ENCODE measurements at places on chromosomes 3 and 15.

DNA sequence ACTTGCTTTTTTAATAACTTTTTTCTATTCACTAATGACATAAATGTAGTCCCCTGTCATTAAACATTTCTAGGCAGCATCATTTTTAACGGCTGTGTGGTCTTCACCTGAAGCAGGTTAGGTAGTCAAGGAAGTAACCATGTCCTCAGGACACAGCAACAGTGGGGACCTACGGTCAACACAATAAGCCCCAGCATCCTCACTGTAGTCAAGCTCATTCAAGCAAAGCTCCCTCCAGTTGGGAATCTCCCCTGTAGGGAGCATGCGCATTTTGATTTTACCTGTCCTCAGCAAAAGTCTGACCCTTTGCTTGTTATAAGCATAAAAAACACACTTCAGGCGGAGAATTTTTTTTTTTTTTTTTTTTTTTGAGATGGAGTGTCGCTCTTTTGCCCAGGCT, 151.4 kb downstream of the SHQ1 start:
- DNase-seq, result no peak

DNA sequence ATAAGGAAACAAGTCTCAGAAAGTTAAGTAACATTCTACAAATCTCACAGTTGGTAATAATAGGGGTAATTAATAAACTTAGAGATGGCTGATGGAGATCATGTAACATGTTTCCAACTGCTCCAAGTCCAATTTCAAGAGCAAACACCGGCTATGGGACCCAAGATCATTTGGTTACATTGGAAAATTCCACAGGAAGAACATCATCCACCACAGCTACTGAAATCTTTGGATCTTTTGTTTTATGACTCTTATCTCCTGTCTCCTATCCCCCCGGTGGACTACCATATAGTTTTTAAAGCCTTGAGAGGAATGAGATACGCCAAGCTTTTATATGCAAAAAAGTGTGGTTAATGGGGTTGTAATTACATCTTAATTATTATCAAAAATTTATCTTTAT, 216.1 kb downstream of the WNT5A start:
- DNase-seq, result no peak

DNA sequence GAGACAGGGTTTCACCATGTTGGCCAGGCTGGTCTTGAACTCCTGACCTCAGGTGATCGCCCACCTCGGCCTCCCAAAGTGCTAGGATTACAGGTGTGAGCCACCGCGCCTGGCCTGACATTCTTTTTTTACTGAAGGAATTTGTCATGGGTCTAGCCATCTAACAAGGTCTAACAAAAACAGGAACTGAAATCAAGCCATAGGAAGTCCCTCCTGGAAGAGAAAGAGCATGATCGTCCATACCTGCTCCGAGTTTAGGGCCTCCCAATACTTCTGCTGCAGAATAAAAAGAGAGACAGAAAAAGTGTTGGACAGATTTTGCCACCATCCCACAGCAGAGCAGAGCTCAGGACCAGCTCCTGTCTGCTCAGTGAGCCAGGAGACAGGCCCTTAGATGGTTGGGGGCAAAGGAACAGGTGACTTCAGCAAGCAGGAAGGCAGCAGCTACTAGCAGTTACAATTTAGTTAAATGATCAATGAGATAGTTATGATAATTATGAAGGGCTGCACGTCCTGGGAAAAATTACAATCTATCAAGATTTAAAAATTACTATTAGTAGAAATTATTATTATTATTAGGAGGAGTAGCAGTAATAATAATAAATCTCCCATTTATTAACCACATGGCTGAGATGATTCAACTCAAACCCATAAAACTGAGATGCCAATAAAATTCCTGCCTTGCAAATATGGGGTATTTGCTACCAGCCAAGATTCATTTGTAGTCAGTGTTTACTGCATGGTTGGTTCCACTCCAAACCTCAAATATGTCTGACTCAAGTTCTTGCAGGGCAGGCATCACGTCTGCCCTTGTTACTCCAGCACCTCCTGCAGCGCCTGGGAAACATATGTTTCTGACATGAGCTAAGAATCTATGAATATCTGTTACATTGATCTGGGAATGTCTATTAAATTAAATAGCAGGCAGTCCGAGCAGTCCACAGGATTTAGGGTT, 40.1 kb downstream of the TMEM44 start:
- peak; percentile 93 for DNase-seq

- no peak for DNase-seq
Observed at GRCh38 chr3:4736284-4736861, 242.9 kb upstream of the BHLHE40 start.

GRCh38 chr3:134611516-134611915, 39.3 kb downstream of the KY start:
- DNase-seq, result no peak

DNA sequence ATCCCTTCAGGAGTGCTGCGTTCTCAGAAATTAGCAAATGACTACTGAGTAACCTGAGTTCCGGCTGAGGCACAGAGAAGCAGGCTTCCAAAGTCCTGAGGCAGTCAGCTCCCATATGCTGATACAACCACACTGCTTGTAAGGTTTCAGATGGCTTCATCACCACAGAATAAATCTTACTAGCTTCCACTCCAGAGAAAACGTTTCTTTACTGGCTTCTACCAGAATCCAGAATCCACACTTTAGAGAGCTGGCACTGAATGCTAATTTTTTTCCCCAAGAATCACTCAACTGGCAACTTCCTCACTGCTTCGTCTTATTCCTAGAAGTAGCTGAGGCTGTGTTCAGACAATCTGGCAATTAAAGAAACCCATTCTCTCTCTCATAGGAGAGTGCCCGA, 21.4 kb downstream of the TAMM41 start:
- peak; percentile 20 for DNase-seq

- no peak for DNase-seq
Observed at GRCh38 chr3:31581660-31582059, 48.9 kb downstream of the STT3B start.

DNA sequence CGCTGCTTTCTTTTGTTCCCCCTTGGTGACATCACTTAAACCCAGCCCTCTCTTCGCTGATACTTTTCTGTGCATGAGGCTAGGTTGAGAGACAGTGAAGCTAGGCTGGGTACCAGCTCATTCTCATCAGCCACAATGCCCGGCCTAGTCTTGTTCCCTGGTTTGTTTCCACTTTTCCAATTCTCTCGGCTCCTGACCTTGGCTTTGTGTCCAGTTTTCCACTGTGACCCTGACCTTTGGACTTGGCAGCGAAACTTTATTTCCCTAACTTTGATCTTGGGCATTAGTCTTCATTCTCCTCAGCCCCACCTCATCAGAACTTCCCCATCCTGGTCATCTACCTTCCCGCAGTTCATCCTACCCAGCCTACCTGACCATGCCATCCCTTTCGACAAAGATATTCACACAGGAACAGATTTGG, 908 bp upstream of the ADPGK start:
- no peak for DNase-seq

GRCh38 chr15:101213147-101213546, 38.7 kb downstream of the CHSY1 start:
- no peak for DNase-seq

GRCh38 chr3:177109688-177110330, 87.5 kb downstream of the TBL1XR1 start:
- DNase-seq, result no peak

GRCh38 chr3:88189361-88189810, 39.6 kb downstream of the C3orf38 start:
- no peak for DNase-seq

- DNase-seq, result no peak
Observed at GRCh38 chr15:65311760-65312159, 7.3 kb downstream of the RNU5B-1 start.

DNA sequence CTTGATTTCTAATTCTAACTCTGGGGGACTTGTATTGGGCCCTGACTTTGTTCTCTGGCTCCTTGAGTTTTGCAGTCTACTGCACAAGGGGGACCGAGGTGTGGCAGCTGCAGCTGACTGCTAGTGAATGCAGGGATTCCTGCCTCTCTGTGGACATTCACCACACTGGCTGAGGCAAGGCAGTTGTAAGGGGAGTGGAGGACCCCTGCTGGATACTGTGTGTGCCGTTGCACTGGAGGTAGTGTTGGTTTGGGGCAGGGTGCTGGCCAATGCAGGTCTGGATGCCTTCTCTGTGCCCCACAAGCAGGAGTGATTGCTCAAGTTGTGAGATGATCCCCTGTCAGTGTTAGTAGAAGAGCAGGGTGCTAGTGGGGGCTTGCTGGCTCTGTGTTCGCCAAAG, 626.1 kb downstream of the SQOR start:
- DNase-seq, result no peak

- DNase-seq, result peak; percentile 95
Observed at GRCh38 chr3:4466741-4467521, at the start of gene SUMF1. TSS of gene SUMF1 (minus strand) at chr3:4467269. CDS start at chr3:4467245, 24 bp downstream.

DNA sequence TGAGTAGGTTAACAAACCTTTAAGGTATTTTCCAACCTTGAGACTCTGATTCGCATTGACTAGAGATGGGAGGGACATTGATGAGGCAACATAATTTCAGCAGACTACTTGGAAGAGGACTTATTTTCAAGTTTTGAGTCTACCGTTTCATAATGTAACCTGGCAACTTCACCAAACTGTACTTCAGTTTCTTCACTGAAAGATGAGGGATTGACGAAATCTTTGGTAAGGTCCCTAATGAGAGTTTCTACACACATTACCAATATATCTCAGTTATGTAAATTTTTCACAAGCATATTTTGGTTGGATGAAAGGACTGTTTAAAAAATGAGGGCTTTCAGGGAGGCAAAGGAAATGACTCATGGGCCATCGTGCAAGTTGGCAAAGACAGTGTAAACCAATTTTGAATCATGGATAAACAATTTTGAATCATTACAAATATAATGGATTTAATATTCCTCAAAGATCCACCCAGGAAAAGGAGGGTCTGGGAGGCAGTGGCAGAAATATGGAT, 28.7 kb upstream of the SEMA6D start:
- peak; percentile 10 for DNase-seq

GRCh38 chr3:126478581-126479310, 3.1 kb upstream of the ZXDC start:
- no peak for DNase-seq

DNA sequence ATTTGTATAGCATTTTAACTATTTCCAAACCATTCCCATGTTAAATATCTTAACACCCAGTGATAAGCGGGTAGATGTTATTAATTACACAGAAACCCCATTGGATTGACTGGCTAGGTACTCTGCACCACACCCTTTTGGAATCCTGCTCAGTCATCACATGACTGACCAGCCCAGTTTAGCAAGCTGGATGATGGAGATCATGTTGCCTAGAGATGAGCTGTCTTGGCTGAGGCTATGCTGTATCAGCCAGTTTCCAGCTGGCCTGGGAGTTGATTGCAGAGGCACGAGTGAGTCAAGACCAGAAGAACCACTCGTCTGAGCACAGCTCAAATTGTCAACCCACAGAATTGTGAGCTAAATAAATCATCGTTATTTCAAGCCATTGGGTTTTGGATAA, 124.6 kb downstream of the ZNF621 start:
- DNase-seq, result no peak

- no peak for DNase-seq
Observed at GRCh38 chr3:39349080-39349479, 19.6 kb downstream of the CCR8 start.

GRCh38 chr3:160312014-160312624, 86.9 kb downstream of the C3orf80 start:
- DNase-seq, result no peak

DNA sequence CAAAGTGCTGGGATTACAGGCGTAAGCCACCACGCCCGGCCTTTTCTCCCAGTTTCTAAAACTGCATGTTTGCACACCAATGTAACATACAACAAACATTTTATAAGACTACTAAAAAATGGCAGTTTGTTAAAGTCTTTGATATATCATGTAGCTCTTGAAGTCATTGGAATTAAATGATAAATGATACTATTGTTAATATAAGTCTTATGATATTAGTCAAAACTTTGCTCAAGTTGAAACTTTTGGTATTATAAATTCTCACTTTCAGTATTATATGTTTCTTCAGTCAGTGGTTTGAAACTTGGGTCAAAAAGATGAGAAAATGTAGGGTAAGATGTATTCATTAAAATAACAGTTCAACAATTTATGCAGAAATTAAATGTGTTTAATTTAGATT, 117.6 kb upstream of the TBL1XR1 start:
- no peak for DNase-seq

Measured in GM03348 (cell line).